Choroid plexus epithelial cell (primary cell): ENCODE measurements at places on chromosomes 4 and X.
A peak's percentile ranks its signal among the peaks of the same experiment; 100 is the strongest.

DNA sequence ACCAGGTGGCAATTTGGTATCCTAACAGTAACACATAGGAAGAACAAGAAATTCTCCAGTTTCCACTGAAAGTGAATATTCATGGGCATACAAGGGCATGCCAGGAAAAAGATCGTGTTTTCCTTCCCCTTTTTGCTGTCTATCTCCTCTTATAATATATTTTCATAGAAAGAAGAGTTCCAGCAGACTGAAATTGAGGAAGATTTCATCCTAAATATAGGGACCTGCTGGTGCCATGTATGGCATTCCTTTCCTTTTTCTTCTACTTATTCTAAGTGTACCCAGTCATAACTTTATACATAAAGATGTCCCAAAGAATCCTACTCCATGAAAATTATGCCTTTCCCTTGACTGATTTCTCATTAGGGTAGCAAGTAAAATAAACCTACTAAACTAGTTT, 40.8 kb upstream of the KCNIP4 start:
- DNase-seq = no peak

- DNase-seq = no peak
Observed at GRCh38 chr4:11252149-11252548, 176.5 kb downstream of the HS3ST1 start.

GRCh38 chr4:156248917-156249316, 295.3 kb upstream of the CTSO start:
- DNase-seq = no peak

GRCh38 chr4:145843148-145843547, 95.5 kb downstream of the ZNF827 start:
- DNase-seq = peak; percentile 80

- DNase-seq = no peak
Observed at GRCh38 chr4:8289151-8289750, 19.7 kb downstream of the HTRA3 start.
